Substantia nigra (tissue), 51 donors: ENCODE measurements at places on chromosomes 12 and 14.

- no peak for DNase-seq
Measured at GRCh38 chr12:10709808-10710207, 13.3 kb downstream of the YBX3 start.

DNA sequence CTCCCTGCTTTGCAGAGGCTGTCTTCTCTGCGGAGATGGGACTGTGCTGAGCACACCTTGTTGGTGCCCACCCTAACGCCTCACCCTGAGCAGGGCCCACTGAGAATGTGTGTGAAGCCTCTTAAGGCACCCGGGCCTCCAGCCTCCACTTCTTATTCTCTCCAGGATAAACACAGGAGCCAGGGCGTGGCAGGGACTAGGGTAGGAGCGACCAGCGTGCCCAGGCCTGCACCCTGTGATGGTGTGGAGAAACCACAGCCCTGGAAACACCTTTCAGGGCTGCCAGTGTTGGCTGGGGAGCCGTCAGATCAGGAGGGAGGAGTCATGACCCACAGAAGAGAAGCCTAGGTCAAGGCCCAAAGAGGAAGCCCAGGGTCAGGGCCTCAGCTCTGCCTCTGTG is 41.3 kb downstream of the VDR start:
- DNase-seq = no peak

- DNase-seq = no peak
Measured at GRCh38 chr12:122452701-122453285, 30.3 kb upstream of the CLIP1 start.

- DNase-seq = no peak
Measured at GRCh38 chr12:24797901-24798300, 151.0 kb downstream of the BCAT1 start.

GRCh38 chr14:38389681-38390080 is 133.8 kb upstream of the CLEC14A start:
- no peak for DNase-seq

- no peak for DNase-seq
Measured at GRCh38 chr12:60014436-60014835, 418.6 kb downstream of the SLC16A7 start.

- no peak for DNase-seq
Measured at GRCh38 chr12:56900583-56900982, 33.6 kb downstream of the SDR9C7 start.

- no peak for DNase-seq
Measured at GRCh38 chr12:123657211-123657610, 13.7 kb upstream of the TCTN2 start.

- no peak for DNase-seq
Measured at GRCh38 chr12:19095756-19096480, 33.6 kb upstream of the PLEKHA5 start.
